ENCODE measurements at places on chromosomes 5 and 9.

- no peak for DNase-seq
Observed at GRCh38 chr9:122950263-122950662, 9.4 kb downstream of the RABGAP1 start.

DNA sequence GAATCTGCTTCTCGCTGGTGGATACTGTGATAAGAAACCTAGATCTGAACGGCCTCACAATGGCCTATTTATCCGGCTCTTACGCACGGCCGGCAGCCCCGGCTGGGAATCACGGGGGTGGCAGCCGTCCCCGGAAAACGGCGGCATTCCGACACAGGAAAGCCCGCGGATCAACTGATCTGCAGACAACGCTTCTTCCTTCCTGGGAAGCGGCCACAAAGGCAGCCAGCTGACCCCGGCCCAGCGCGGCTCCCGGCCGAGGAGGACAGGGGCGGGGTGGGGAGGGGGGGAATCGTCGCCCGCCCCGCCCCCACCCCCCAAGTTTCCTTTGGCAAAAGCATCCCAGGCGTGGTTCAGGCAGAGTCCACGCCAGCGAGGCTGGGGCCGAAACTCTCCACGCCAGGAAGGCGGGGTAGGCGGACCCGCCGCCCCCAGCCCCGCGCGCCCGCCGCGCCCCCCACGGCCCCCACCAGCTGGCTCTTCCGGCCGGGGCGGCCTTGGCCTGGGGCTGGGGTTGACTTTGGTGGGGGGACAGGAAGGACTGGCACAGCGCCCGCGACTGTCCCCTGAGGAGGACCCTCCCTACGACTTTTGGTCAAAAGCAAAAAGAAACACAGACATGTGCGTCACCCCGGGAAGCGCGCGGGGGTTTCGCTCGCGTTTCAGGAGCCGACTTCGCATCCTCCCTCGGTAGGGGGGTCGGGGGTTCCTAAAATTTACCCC is 247.7 kb upstream of the ANKRD55 start:
- no peak for DNase-seq

- no peak for DNase-seq
Observed at GRCh38 chr9:85332487-85332886, 409.3 kb downstream of the AGTPBP1 start.

- DNase-seq, result no peak
Observed at GRCh38 chr9:137694962-137695875, 76.4 kb downstream of the EHMT1 start.

GRCh38 chr5:13932561-13932960 is 11.9 kb downstream of the DNAH5 start:
- no peak for DNase-seq

DNA sequence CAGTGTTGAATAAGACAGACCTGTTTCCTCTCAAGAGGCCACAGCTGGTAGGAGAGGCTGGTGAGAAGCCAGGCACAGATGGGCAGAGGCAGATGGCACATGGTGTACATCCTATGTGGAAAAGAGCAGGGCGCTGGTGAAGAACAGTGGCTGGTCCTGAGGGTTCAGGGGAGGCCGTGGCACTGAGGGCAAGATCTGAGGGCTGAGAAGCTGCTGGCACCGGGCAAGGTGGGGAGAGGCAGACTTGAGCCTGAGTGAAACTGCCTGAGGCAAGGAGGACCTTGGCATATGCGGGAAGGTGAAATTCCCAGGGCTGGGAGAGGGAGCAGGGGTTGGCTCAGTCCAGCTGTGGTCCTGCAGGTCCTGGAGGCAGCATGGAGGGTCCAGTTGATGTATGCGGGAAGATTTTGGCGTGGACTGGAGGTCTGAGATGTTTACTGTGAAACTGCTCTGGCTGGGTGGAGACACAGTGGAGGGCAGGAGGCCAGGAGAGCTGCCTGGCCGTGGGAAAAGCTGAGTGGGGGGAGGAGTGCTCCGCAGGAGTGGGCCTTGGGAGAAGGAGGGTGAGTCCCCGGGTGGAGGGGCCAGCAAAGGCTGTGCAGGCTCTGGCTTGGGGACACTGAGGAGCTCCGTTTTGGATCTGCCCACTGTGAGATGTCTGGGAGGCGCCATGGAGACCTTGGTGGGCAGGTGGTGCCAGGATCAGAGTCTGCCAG is 2.6 kb downstream of the MAN1B1 start:
- DNase-seq, result no peak

DNA sequence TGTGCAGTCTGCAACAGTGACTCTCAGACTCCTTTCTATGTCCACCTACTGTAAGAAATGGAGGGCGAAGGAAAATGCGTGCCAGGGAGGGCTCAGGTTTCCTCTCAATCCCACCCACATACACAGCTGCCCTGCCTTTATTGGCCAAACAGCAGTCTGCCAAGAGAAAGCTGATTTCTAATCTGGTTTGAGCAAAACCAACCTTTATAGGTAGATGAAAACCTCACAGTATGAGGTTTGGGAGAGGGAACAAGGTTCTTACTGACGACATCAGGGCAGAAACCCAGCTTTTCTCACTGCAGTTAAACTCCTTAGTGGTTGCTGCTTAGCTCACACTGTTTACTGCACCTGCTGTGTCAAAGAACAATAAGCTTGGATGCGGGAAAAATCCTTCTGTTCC is 152.3 kb upstream of the KLF9 start:
- DNase-seq, result no peak

DNA sequence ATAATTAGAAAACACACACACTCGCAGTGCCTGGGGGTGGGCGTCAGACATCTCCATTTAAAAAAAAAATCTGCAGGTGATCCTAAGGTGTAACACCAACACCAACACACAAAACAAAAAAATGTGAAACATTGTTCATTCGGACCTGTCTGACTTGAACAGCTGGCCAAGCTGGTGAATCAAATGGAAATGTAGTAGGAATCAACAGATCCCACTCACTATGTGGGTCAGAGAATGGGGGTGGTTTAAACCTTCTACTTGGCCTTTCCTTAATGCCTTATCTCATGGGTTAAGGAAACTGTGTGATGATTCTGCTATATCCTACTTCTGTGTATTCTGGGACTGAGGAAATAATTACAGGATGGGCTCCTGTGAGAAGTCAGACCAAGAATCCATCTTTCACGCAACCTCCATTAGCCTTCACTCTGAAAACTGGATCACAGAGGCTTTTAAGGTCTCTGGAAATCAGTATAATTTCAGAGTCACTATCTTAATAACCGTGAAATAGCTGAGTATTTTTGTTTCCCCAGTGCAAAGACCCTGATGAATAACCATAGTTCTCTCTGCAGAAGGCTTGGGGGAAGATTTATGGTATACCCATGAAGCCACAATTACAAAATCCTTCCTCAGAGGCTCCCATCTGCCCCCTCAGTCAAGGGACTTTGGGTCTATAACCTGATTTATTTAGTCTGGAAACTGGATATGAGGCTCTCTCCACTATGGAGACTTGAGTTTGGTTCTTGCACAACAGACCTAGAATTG is 17.2 kb upstream of the MCCC2 start:
- no peak for DNase-seq

DNA sequence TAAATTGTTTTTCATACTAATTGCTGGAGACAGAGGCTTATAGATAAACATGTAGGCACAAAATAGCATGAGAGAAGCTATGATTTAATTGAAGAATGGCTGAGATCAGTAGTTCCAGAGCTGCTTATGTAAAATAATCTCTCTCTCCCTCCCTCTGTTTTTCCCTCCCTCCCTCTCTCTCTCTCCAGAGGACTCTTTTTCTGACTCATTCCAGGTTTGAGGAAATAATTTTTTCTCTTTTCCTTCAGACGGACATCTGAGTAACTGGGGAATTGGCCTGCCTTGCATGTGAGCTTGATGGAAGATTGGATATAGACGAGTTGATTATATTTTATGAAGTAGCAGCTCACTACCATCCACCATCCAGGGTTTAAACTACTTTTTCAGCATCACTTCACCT is 35.5 kb downstream of the KCTD16 start:
- DNase-seq, result no peak

GRCh38 chr9:111940697-111941096 is 44.1 kb downstream of the UGCG start:
- DNase-seq, result no peak

DNA sequence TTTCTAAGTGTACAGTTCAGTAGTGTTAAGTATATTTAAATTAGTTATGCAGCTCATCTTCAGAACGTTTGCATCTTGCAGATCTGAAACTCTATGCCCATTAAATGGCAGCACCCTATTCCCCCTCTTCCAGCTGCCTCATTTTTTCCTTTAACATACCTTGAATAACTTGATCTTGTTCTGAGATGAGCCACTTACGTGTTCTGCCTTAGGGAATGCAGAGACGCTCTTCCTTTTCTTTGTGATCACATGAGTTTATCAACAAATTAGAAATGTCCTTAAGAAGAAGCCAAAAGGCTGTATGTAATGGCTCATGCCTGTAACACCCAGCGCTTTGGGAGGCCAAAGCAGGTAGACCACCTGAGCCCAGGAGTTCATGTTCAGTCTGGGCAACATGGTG is 57.6 kb downstream of the SLC46A2 start:
- no peak for DNase-seq

DNA sequence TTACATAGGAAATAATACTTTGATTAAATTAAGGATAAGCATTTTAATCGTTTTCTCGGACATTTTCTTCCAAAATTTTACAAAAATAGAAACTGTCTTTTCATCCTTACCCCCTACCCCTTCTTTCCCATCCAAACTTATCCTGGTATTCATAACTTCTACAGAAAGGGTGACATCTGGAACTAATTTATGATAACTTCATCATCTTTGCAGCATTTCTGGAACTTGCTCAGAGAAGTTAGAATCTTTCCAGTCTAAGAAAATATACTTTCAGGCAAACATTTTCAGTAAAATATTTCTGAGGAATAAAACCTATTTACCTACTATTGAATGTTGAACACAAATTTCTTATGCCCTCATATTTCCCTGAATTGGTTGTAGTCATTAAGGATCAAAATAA is 309.0 kb downstream of the MAN2A1 start:
- DNase-seq, result no peak

Measured in central memory CD8-positive, alpha-beta T cell (primary cell).